ENCODE measurements at places on chromosomes 11 and 22.
A peak's percentile ranks its signal among the peaks of the same experiment; 100 is the strongest.

DNA sequence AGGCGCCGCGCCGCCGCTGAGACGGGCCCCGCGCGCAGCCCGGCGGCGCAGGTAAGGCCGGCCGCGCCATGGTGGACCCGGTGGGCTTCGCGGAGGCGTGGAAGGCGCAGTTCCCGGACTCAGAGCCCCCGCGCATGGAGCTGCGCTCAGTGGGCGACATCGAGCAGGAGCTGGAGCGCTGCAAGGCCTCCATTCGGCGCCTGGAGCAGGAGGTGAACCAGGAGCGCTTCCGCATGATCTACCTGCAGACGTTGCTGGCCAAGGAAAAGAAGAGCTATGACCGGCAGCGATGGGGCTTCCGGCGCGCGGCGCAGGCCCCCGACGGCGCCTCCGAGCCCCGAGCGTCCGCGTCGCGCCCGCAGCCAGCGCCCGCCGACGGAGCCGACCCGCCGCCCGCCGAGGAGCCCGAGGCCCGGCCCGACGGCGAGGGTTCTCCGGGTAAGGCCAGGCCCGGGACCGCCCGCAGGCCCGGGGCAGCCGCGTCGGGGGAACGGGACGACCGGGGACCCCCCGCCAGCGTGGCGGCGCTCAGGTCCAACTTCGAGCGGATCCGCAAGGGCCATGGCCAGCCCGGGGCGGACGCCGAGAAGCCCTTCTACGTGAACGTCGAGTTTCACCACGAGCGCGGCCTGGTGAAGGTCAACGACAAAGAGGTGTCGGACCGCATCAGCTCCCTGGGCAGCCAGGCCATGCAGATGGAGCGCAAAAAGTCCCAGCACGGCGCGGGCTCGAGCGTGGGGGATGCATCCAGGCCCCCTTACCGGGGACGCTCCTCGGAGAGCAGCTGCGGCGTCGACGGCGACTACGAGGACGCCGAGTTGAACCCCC is 798 bp downstream of the BCR start:
- DNase-seq = peak; percentile 62

DNA sequence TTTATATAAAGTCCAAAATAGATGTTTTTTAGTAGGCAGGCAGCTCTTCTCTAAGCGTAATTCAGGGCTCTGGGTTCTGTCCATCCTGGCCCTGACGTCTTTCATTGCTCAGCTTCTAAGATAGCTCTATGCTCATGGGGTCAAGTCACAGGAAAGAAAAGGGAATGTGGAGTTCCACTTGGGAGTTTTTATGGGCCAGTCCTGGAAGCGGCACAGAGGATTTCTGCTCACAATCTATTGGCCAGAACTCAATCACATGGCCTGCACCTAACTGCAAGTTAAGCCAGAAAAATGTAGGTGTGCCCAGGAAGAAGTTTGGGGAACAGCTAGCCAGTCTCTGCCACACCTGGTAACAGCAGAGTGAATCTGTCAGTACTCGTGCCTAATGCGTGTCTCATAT is 7.4 kb upstream of the ZBTB16 start:
- no peak for DNase-seq

DNA sequence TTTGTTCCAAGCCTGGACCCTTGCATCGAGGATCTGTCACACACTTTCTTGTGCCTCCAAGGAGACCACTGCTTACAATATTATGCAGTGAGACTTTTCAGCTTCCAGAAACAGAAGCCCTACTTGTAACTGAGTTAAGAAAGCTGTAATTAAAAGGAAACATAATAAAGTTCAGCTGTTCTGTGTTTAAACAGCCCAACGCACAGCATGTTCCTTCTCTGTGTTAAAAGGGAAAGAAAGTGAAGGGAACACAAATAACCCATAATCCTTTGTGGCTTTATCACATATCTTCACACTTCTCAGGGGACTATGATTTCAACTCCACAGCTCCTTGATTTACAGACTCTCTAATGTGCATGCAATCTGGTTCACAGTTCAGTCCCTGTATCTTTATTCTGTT is 200.3 kb upstream of the MTNR1B start:
- no peak for DNase-seq

DNA sequence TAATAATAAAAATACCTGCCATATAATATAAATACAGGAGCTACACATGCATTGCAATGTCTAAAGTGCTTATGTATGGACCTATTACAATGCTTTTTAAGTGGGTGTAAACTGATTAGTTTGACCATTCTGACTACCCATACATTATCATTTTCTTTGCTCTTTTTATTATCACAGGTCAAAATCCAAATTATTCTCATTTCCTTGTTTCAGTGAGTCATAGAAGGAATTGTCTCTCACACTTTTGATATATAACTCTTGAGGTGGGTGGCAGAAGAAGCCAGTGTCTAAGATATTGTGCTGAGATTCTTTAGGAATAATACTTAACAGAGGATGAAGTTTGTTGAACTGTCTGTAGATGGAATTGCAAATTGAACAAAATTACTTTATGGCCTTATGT is 35.6 kb downstream of the GAS2 start:
- no peak for DNase-seq

GRCh38 chr22:36225333-36225922 is 13.9 kb downstream of the APOL2 start:
- no peak for DNase-seq

- no peak for DNase-seq
These were observed 484.6 kb downstream of the CNTN5 start for GRCh38 chr11:99505316-99505715.

DNA sequence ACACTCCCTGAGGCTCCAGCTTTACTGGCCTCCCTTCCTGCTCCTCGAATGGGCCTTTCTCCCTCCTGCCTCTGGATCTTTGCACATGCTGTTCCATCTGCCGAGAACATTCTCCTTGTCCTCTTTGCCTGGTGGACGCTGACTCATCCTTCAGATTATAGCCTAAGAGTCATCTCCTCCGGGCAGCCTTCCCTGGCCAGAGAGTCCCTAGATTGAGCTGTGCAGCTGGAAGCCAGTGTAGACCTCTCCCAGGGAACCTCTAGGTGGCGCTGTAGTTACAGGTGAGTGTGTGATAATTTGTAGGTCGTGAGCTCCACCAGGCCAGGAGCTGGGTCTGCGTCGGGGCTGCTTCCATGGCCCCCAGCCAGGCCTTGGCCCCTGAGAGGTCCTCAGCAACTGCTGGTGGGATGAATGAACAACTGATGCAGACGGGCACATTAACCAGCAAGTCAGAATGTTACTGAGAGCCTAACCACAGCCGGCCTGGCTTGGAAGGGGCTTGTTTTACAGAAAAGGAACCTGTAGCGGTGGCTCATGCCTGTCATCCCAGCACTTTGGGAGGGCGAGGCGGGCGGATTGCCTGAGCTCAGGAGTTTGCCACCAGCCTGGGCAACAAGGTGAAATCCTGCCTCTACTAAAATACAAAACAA is 8.7 kb downstream of the PNPLA5 start:
- DNase-seq = peak; percentile 74

DNA sequence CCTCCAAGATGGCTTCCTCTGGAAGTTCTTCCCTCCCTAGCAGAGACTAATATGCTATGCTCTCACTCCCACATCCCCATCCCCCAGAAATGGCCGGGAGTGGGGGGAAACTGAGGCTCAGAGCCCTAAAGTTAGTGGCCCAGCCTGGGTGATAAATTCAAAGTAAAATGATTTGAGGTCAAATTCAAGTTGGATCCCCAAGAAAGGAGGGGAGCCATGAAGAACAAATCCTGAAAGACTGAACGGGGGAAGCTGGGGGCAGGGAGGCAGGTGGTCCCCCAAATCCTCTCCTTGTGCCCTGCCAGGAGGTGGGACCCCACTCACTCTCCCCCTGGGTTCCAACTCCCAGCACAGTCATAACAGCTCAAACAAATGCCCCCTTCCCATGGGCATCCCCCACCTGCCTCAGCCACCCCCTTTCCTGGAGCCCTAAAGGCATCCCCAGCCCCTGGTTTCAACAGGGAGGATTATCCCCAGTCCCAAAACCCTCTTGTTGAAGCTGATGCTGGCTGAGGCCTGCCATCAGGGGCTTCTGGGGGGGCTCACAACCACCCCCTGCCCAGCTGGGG is 1.1 kb downstream of the CBX6 start:
- DNase-seq = no peak

- DNase-seq = no peak
These were observed 53.7 kb upstream of the HSD17B12 start for GRCh38 chr11:43626798-43627197.

GRCh38 chr11:41267451-41267850 is 192.0 kb downstream of the LRRC4C start:
- no peak for DNase-seq

- peak; percentile 67 for DNase-seq
These were observed 23.2 kb downstream of the SHISAL1 start for GRCh38 chr22:44289414-44290171.

- no peak for DNase-seq
These were observed 114.5 kb downstream of the NAT10 start for GRCh38 chr11:34219941-34220370.

DNA sequence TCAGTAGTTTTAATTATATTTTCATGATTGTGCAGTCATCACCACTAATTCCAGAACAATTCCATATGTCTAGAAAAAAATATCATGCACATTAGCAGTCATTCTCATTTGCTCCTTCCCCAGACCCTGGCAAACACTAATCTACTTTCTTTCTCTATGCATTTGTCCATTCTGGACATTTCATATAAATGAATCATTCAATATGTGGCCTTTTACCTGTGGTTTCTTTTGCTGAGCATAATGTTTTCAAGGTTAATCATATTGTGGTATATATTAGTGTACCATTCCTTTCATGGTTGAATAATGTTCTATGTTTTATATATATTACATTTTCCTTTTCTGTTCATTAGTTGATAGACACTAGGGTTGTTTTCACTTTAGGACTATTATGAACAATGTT is 811.1 kb upstream of the RAG2 start:
- no peak for DNase-seq

DNA sequence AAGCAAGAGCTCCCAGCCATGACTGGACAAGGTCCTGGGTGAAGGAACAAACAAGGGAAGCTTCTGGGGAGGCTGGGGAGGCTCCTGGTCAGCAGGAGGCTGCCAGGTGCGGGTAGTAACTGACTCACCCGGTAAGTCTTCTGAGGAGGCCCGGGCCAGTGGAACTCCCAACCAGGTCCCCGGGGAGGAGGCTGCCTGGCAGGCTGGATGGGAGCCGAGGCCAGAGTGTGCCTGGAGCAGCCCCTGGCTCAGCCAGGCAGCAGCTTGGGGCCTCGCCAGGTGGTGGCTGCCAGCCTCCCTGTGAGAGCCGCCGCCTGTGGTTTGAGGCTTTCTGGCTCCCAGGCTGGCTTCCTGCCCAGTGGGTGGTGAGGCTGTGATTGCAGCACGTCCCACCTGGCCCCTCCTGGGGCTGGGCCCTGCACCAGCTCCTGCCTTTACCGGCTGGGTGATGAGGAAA is 46.2 kb downstream of the IGF2 start:
- peak; percentile 55 for DNase-seq

DNA sequence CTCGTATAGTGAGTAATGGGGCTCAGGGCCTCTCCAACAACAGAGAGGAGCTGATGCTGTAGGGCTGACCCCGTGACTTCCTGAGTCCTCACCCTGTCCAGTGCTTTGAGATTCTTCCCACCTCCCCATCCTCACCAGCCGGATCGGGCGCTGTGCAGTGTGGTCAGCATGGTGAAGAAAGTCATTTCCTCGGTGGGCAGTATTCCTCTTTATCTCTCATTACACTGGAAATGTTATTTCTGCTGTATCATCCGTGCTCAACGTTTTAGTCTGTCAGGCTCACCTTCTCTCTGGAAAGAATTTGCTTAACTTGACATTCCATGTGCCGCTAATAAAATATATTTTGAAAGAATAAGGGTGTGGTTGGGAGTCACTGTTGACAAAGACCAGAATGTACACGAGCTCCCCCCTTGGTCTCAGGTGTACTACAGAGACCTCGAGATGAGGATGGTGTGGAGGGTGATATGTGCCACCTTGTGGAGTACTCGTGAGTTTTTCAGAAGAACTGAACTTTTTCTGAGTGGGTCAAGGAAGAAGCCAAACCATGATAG is 25.7 kb upstream of the SCGB1A1 start:
- no peak for DNase-seq

- DNase-seq = peak; percentile 55
These were observed 365.7 kb upstream of the CADM1 start for GRCh38 chr11:115869780-115870431.

- DNase-seq = no peak
These were observed 10.3 kb upstream of the IGF2 start for GRCh38 chr11:2149460-2149859.

- no peak for DNase-seq
These were observed 38.2 kb downstream of the LDLRAD3 start for GRCh38 chr11:35982061-35982460.

DNA sequence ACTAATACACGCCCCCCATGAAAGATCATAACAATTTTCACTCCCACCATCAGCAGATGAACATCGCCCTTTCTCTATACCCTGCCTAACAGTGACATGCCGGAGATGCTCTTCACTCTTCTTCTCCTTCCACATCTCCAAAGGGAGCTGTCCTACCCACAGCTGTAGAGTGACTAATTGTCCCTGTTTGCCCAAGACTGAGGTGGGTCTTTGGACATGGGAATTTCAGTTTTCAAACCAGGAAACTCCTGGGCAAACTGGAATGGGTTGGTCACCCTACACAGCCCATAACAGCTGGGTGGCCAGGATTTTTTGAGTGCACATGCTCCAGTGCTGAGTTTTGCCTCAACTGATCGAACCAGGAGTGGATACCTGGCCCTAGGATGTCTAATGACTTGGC is 90.6 kb upstream of the TIMP3 start:
- DNase-seq = no peak

- DNase-seq = no peak
These were observed 70.3 kb downstream of the TNRC6B start for GRCh38 chr22:40247976-40248375.

DNA sequence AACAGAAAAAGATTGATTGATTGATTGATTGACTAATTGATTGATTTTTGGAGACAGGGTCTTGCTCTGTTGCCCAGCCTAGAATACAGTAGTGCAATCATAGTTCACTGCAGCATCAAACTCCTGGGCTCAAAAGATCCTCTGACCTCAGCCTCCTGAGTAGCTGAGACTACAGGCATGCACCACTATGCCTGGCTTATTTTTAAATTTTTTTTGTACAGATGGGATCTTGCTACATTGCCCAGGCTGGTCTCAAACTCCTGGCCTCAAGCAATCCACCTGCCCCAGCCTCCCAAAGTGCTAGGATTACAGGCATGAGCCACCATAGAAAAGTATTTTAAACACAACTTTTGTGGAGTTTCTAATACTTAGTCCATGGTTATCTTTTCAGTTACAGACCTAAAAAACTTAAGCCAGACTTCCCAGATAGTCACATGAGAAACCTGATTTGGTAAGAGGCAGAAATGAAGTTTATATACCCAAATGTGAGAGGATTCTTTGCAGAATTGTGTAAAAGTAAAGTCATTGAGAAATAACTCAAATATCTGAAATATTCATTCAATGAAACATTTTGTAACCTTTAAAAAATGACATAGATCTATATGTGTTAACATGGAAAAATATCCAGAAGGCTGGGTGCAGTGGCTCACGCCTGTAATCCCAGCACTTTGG is 186.5 kb downstream of the SWAP70 start:
- DNase-seq = no peak

All from SK-N-SH (cell line).